ENCODE measurements at places on chromosomes 5 and 9.

DNA sequence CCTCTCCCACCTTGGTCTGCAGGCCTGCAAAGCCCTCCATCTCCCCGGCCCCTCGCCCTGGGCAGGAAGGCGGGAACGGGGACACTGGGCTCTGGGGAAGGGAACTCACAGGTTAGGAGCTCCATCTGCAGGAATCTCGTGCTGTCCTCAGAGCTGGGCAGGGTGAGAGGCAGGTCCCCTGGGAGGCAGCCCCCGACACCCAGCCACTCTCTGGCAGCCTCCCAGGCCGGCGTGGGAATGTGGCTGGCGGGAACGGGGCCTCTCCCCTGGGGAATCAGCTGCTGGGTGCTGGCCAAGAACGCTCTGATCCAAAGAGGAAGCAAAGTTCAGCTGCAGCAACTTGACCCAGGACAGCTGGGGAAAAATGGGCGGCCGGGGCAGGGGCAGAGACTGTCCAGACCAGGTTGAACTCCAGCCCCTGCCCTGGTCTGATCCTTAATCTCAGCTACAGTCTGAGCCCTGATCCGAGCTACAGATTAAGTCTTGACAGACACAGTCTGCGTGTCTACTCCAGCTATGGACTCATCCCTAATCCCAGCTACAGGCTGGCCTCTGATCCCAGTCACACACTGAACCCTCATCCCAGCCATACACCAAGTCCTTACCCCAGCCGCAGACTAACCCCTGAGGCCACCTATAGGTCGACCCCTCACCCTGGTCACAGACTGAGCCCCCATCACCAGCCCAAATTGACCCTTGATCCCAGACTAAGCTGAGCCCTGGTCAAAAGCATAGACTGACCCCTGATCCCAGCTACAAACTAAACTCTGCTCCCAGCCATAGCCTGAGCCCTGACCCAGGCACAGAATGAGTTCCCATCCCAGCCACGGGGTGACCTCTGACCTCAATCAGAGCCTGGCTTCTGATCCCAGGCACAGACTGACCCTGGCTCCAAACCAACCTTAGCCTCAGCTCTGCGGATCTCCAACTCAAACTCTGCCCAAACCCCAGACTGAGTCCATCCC, 37.3 kb upstream of the EGFL7 start:
- no peak for DNase-seq

- no peak for DNase-seq
Measured at GRCh38 chr5:4699592-4699991, 440.5 kb upstream of the ADAMTS16 start.

DNA sequence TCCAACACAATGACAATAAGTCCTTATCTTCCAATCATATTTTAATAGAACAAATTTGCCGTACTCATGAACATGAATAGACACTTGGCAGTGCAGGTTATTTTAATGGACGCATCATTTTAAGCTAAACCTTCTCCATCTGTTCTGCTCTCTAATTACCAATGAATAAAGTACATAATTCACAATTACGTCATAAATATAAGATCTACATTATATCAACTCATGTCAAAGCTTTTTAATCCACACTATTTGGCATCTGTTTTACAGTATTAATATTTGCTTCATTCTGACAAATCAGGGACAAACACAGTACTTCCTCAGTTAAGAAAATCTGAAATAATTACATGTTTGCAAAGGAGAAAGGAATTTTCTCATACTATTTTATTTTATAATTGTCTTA, 344.1 kb upstream of the DMAC1 start:
- DNase-seq, result peak; percentile 12

DNA sequence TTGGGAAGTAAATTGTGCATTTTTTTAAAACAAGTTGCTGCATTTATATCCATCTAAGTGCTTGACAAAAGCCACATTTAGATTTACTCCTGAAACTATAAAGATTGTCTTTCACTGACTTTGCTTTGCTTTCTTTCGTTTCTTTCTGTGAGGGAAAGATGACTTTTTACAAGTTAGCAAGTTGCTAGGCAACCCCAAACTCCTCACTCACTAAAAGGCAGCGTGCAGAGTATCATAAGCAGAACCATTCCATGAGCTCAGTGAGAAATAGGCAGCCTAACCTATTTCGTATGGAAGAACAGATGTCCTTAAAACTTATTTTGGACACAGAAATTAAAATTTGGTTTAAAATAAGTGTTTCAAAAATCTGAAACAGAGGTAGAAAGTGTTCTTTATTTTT, 29.0 kb downstream of the KLF9 start:
- no peak for DNase-seq

- peak; percentile 37 for DNase-seq
Measured at GRCh38 chr5:141512911-141513626, 24.2 kb downstream of the PCDHGC5 start.

- DNase-seq, result no peak
Measured at GRCh38 chr9:128891321-128892220, 9.6 kb downstream of the LRRC8A start.

- DNase-seq, result no peak
Measured at GRCh38 chr9:88782931-88783710, 208.1 kb upstream of the S1PR3 start.

- no peak for DNase-seq
Measured at GRCh38 chr9:126829035-126829434, 24.2 kb downstream of the ZBTB43 start.

GRCh38 chr9:137592767-137593166, 2.5 kb upstream of the ZMYND19 start:
- DNase-seq, result no peak

DNA sequence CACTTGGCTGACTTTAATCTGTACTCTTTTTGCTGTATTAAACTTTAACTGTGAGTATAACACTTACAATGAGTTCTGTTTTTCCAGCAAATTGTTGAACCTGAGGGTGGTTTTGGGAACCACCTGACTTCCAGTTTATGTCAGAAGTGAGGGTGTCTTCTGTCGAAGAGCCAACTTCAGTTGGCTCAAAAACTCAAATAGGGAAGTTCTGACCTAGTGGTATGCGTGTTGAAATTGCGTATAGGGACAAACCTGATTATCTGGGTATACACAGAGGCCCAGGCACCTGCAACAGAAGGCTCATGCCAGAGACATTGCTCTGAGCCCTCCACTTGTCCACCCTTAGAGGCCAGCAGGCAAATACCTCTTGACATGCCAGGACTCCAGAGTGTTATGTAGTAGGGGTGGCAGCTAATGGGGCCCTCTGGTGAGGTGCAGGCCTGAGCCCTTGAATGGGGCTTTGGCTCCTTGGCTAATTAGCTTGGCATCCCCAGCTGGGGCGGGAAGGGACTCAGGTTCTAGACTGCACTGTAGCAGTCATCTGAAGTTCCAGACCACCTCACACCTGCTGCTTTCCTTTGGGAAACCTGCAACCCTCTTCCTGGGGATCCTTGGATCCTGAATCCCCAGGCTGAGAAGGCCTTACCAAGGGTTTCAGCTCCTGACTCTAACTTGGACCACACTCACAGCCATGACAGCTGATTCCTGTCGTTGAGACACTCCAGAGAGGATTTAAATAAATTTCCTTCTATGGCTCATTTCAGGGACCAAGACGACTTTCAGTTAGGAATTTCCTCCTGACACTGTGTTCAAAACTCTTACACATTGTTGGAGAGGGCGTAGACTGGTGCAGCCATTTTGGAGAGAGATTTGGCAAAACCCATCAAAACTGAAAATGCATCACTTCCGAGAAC, 189.6 kb downstream of the HSPA4 start:
- no peak for DNase-seq

- no peak for DNase-seq
Measured at GRCh38 chr5:91976451-91976850, 593.3 kb upstream of the ARRDC3 start.

DNA sequence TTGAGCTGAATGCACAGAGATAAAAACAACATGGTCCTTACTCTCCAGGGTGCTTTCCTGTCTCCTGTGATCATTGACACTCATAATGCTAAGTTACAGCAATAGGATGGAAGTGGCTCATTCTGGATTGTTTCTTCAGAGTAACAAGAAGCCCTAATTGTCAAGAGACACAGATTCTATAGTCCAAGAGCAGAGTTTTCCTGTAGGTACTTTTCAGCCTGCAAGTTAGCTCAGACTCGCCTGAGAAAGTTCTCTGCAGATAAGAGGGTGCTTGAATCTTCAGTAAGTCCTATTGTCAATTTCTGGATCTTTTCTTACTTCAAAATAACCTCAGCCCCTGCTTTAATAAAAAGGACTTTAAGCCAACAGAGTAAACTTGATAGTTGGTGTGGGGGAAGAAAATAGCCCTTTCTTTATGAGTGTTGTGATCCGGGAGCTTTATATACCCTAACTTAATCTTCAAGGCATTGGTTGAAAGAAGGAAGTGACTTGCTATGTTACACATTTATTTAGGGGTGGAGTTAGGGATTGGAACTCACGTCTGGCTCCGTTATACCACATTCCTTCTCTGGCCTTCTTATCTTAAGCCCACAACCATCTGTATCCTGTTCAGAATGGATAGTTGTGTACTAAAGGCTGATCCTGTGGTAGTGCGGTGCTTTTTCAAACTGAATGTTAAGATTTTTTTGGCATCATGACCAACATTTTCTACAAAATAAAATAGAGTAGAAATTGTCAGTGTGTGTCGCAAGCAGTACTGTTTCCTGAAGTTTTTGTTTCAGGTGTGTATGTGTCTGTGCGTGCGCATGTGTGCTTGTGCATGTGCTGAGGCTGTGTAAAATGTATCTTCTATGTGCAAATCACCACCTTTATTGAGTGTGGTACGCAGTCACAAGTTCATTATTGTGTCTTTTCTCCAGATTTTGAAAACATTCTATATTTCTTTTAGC, 173.9 kb downstream of the WDR70 start:
- no peak for DNase-seq

GRCh38 chr5:159878988-159879471, 37.3 kb upstream of the ADRA1B start:
- no peak for DNase-seq

DNA sequence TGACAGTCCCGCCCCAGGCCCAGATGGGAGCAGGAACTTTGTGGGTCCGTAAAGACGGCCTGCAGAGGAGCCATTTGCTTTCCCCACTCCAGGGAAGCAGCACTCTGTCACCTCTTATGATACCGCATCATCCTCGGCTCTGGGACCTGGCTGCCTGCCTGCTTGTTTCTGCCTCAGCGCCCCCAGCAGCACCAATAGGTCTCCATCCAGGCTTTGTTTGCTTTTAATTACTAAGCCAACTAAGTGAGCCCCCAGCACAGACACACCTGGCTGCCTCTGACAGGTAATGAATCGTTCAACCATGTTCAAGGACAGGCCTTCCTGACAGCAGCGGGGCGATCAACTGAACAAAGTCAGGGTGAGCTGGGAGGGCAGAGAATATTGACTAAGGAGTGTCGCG, 141.4 kb downstream of the C5orf15 start:
- DNase-seq, result peak; percentile 51

GRCh38 chr5:95631255-95631958, 11.5 kb downstream of the GPR150 start:
- no peak for DNase-seq

DNA sequence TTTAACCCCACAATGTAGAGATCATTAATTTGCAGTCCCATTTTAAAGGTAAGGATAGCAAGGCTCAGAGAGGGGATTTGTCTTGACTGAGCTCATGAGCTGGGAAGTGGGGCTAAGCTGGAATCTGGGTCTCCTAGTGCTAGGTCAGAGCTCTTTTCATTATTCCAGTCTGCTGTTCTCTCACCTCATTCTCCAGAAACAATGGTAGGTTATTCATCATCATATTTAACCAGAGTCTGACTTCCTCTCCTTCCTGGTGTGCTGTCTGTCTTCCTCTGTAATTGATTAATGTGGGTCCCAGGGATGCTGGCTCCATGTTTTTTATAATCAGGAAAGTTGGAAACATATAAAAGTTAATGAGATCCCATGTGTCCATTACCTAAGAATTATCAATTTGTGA, 20.6 kb downstream of the C9orf43 start:
- DNase-seq, result no peak

DNA sequence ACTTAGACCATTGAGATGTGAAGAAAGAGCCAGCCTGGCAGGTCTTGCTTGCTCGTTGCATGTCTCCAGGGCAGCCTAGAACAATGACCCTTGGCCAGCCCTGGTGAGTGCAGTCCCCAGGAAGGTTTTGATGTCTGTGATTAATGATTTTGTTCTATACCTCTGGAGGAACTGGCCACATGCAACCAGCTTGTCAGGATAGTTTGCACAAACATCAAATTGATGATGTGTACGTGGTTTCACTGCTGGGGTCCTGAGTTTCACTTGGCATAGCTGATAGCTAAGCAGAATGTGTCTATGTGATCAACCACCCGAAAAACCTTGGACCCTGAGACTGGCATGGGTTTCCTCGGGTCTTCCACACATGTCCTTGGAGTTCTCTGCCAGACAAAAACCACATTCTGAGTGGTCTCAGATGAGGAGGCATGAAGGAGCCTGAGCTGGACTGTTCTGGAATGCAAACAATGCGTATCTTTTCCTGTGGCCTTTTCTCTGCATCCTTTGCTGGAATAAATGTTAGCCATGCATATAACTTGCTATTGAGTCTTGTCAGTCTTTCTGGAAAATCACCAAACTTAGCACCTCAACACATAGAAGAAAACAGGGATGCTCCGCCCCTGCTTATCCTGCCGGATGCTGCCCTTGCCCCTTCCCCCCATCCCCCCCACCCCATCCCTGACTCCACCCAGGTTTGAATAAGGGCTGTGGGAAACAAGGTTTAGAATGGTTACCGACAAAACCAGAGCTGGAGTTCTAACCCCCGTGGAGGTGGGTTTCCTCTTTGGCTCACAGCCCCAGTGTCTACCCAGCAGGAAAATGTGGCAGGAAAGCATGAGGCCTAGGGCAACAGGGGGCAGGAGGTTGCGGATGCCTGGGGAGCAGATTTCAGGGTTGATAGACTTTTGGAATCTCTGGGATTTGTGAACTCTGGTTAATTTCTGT, 50.1 kb upstream of the ANKRD33B start:
- no peak for DNase-seq

DNA sequence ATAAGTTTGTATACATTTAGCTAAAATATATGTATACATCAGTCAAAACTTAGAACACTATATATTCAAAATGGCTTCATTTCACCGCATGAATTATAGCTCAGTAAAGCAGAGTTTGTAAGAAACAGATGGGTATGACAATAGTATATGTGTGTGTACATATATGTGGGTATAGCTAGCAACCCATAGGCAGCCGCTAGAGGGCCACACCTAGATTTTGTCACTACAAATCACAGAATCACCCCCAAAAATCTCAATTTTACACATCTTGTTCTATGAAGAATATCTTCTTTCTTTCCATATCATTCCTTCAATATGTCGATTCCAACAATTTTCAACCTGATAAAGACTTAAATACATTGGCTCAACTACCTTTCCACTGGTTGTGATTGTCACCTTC, 357.8 kb upstream of the CCNG1 start:
- no peak for DNase-seq

GRCh38 chr5:59724482-59725391, 168.8 kb downstream of the PDE4D start:
- peak; percentile 37 for DNase-seq

GRCh38 chr5:137190441-137190840, 308.7 kb downstream of the SPOCK1 start:
- no peak for DNase-seq

GRCh38 chr9:96619124-96619465, 548 bp downstream of the CDC14B start:
- DNase-seq, result no peak

- DNase-seq, result no peak
Measured at GRCh38 chr5:6596388-6596787, 36.5 kb downstream of the NSUN2 start.

GRCh38 chr9:18658804-18659705, 185.1 kb downstream of the ADAMTSL1 start:
- no peak for DNase-seq

Data from NCI-H2081 (cell line).